ENCODE measurements at places on chromosomes 11 and 22.

DNA sequence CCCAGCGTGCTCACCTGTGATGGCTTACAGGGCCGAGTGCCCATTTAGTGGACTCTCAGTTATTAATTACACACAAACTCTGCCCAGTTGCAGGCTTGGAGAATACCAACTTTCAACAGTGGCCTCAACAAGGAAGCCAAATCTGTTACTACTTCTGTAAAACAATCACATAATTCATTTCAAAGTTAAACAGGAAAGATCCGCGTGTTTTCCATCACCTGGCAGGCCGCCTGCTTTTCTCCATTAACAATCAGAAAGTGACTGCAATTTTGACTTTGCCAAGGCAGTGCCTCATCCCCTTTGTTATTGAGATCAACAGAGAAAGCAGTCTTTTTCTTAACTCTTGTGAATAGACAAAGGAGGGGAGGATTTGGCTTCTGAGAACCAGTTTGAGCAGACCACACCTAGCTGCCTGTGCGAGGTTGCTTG, 77.7 kb downstream of the BARX2 start:
- DNase-seq: no peak

GRCh38 chr11:45391168-45391850, 105.2 kb upstream of the SYT13 start:
- no peak for DNase-seq

- peak; percentile 52 for DNase-seq
These were observed 108.1 kb downstream of the KIAA1671 start for GRCh38 chr22:25060522-25061071.

- peak; percentile 50 for DNase-seq
These were observed 27.1 kb downstream of the SDHD start for GRCh38 chr11:112113539-112114457.

- DNase-seq: no peak
These were observed at the start of gene CYB5R2 for GRCh38 chr11:7672960-7673723. CYB5R2 (minus strand) TSS chr11:7673500; CDS start chr11:7672825, 675 bp downstream.

- no peak for DNase-seq
These were observed 298.0 kb upstream of the ZC3H12C start for GRCh38 chr11:109795234-109795633.

GRCh38 chr11:126114486-126115126, 51.9 kb upstream of the CDON start:
- no peak for DNase-seq

DNA sequence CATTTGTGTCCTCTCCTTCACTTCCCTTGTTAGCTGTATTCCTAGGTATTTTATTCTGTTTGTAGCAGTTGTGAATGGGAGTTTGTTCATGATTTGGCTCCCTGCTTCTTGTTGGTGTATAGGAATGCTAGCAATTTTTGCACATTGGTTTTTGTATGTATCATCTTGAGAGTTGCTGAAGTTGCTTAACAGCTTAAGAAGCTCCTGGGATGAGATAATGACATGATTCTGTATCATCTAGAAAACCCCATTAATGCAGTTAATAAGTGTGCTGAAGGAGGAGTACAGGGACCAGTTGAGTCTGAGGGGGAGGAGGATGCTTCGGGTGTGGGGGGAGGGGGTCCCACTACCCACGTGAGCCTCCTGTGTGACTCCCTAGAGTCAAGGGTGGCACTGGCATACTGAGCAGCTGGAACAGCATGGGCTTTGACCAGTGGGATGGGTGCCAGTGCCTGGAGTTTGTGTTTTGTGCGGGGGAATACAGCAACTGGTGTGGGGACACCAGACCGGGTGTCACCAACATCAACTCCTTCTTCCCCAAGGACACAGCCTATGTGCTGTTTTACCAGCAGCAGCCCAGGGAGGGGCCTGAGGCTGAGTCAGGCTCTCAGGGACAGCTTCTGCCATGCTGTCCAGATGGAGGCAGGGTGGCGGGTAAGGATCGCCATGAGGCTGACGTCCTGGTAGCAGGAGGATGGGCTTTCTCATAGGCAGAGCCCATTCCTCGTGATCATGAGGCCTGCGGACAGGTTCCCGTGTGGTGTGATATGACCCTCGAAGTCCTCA, 24.1 kb downstream of the USP35 start:
- no peak for DNase-seq

- DNase-seq: no peak
These were observed 82.0 kb downstream of the SLC1A2 start for GRCh38 chr11:35337136-35337913.

DNA sequence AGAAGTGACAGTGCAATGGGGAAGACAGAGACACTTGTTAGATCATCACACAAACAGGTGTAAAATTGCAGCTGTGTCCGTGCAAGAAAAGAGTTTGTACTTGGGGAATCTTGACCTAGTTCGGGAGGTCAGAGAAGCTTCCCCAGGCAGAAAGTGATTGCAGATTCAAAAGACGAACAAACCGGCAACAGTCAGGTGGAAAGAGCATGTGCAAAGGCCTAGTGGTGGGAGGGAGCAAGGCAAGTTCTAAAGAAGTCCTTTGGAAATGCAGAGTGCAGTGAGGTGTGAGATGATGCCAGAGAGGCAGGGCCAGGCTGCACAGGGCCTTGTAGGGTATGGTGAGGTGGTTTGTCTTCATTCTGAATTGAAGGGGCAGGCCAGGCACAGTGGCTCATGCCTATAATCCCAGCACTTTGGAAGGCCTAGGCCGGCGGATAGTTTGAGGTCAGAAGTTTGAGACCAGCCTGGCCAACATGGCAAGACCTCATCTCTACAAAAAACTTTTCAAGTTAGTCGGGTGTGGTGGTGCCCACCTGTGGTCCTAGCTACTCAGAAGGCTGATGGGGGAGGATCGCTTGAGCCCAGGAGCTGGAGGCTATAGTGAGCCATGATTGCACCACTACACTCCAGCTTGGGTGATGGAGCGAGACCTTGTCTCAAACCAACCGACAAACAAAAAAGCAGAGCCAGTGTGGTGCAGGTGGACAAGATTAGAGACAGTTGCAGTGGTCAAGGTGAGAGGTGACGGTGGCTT, 1.9 kb upstream of the ESS2 start:
- DNase-seq: no peak

GRCh38 chr11:132006884-132007580, 636.6 kb downstream of the NTM start:
- no peak for DNase-seq

GRCh38 chr22:23315341-23315917, 135.1 kb downstream of the BCR start:
- DNase-seq: peak; percentile 63

- no peak for DNase-seq
These were observed 4.2 kb downstream of the TTLL12 start for GRCh38 chr22:43182726-43183125.

DNA sequence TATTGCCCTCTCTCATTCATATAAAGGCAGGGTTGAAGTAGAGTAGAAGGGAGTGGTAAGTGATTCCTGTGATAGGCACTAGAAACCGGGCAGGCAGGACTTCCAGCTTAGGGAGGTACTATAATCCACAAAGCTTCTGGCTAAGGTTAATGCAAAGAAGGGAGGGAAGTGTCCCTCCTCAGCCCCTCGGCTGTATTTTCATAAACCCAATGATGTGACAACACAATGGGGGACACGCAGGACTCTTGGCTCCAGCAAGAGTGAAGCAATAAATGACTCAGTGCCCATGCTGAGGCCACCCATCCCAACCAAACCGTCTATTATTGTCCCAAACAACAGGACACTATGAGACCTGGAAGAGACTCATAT, 90.7 kb downstream of the ETS1 start:
- no peak for DNase-seq

DNA sequence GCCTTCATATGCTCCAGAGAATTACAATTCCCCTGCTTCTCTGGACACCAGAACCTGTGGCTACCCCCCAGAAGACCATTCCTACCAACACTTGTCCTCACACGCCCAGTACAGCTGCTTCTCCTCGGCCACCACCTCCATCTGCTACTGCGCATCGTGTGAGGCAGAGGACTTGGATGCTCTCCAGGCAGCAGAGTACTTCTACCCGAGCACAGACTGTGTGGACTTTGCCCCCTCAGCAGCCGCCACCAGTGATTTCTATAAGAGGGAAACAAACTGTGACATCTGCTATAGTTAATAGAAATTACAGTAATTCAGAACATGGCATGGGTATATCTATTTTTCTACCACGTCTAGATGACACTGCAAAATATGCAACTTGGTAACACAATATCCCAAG, 9.8 kb downstream of the POU2AF3 start:
- DNase-seq: no peak

GRCh38 chr22:24005201-24005600, at the start of gene GSTT4:
GSTT4 (minus strand) TSS chr22:24005453; CDS start chr22:24005356, 97 bp downstream.
- no peak for DNase-seq

- no peak for DNase-seq
These were observed 114.1 kb downstream of the STIM1 start for GRCh38 chr11:3969613-3970012.

DNA sequence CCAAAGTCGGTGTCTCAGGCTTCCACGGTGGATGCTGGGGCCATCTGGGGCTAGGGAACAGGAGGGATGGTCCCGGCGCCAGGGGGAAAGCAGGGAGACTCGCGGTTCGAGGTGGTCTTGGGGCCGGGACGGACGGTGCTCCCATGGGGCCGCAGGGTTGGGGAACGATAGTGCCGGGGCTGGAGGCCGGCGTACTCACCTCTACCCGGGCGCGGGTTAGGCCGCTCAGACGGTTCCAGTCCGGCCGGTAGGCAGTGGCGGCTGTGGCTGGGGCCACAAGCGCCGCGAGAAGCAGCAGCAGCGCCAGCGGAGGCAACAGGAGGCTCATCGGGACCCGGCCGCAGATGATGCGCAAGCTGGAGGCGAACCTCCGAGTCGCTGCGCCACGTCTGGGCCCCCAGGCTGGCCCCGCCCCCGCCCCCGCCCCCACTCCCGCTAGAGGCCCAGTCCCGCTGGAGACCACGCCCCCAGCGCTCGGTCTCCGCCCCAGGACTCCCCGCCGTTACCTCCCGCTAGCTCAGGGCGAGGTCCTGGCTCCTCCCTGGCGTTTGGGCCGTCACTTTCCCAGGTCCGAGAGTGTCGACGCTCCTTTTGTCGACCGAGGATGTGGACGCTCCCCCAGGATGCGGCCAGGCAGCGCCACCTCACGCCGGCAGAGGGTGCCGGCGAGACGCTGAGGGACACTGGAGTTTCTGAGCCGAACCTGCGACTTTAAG, at the start of gene SELENOM:
TSS of gene SELENOM (minus strand) at position 391 of the 716 bp plus-strand sequence. CDS start at position 328, 63 bp downstream.
- DNase-seq: peak; percentile 91

GRCh38 chr22:50613291-50613981, 12.8 kb downstream of the MAPK8IP2 start:
- no peak for DNase-seq

DNA sequence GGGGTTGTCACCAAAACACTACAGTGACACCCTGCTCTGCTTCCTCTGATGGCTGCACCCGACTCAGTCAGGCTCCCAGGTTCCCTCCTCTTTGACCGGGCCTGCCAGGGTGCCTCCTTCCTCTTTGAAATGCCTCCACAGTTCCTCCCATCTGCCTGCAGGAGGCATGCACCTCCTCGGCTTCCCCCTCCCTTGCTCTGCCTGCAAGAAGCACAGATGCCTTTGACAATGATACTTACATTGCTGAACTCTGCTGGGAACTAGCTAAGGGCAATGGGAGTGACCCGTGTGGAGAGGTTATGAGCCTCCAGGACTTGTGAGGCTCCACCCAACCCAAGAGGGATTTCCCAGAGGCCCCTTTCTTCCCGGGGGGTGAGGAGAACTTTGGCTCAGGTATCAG, 674.1 kb downstream of the OPCML start:
- DNase-seq: no peak

GRCh38 chr11:44018127-44018521, 29.7 kb upstream of the ACCSL start:
- DNase-seq: no peak

DNA sequence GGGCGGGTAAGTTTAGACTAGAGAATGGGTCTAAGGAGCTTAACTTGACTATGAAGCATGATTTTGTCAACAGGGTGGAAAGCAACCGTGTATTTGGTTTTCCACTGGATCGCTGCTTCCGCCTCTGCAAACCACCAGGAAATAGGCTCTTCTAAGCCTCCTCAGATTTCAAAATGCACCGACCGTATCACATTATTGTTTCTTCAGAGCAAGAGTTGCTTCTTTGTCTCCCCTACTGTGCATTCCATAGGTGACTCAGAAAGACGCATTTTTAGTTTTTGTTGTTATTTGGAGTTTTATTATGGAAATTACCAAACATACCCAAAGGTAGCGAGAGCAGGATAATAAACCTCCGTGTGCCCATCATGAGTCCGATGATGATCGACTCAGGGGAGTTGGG, 64.3 kb upstream of the RASD2 start:
- DNase-seq: no peak

GRCh38 chr11:1203505-1204271, 19.2 kb upstream of the MUC5B start:
- no peak for DNase-seq

- no peak for DNase-seq
These were observed 2.5 kb downstream of the PARVG start for GRCh38 chr22:44183287-44183588.

- no peak for DNase-seq
These were observed 83.0 kb downstream of the AASDHPPT start for GRCh38 chr11:106160494-106160893.

GRCh38 chr11:11108026-11108425, 245.0 kb downstream of the CSNK2A3 start:
- DNase-seq: no peak

DNA sequence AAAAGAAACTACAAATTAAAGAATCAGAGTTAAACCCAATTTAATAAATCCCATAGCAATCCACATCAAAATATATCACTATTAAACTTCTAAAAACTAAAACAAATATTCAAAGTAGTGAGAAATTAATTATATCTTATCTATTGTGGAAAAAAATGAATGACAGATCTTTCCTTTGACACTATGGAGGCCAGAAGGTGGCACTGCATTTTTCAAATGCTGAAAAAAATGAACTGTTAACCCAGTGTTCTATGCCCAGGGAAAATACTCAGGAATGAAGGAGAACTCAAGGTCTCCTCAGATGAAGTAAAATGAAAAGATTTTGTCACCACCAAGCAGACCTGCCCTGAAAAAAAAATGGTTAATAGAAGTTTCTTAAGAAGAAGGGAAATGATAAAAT, 27.7 kb downstream of the TYR start:
- no peak for DNase-seq
